NCI-H748 treated with DMSO at 0.1 percent for 48 hours (cell line): ENCODE measurements at places on chromosomes 2 and 18.

GRCh38 chr18:74773171-74773624, 175.5 kb downstream of the ZNF407 start:
- DNase-seq: no peak

DNA sequence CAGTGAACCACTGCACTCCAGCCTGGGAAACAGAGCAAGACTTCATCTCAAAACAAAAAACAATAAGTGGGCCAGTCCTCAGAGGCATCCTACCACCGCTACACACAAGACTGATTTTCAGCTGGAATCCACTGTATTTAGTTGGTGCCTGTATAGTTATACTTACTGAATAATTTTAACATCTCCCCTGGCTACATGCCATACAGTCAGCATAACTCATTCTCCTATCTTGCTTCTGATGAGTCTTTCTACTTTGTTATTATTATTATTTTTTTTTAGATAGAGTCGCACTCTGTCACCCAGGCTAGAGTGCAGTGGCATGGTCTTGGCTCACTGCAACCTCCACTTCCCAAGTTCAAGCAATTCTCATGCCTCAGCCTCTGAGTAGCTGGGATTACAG, 19.9 kb upstream of the CAB39 start:
- DNase-seq: no peak

DNA sequence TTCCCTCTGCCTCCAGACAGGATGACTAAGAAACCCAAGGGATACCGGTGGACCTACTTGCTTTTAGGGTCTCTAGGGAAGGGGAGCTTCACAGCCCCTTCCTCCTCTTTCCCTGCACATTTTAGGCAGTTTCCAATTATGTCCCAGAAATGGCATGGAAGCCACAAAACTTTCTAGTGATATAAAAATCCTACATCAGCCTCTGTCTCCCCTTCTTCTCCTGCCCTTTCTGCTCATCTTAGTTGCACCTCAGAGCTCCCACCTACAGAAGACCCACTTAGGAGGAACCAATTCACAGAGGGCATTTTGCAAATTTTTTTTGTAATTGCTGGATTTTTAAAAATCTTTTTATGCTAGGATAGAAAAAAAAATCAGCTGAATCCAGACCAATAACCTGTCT, 263.1 kb downstream of the TNS1 start:
- no peak for DNase-seq

GRCh38 chr18:62186499-62186773, 420 bp downstream of the PIGN start:
- peak; percentile 70 for DNase-seq

GRCh38 chr2:12705742-12706141, 11.0 kb upstream of the TRIB2 start:
- DNase-seq: no peak

- DNase-seq: no peak
These were observed 141.5 kb upstream of the APCDD1 start for GRCh38 chr18:10313016-10313342.

DNA sequence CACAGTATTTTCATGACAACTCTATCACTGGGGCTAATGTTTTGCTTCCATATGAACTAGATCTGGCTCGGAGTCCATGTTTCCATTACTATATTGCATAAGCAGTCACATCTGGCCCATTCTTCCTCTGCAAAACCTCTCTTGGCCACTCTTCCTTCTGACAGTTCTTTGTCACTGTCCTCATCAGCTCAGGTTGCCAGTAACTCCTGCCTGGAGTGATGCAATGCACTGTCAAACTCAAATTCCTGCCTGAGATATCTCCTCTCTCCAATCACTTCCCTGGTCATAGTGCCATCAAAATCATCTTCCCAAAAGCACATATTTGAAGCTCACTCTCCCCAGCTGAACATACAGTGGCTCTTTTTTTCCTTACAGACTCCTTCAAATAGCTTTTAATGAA, 66.1 kb downstream of the COLEC12 start:
- DNase-seq: no peak

- no peak for DNase-seq
These were observed 85.9 kb downstream of the CBLN2 start for GRCh38 chr18:72458271-72458670.

DNA sequence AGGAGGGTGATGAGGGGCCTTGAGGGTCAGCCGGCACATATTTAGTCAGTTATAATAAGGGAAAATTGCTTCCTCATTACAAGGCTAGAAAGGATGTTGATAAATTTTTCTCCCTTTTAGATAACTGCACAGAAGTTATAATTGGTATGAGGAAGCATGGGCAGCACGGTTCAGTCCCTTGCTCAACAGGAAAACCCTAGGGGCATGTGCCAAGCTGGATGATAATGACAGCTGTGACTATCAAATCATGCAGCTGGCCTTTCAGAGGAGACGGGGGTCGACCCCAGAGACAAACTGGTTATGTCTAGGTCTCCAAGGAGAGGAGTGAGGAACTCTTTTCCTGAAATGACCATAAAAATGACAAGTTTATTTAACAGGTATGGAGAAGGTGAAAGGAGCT, 448.1 kb upstream of the VRK2 start:
- no peak for DNase-seq

DNA sequence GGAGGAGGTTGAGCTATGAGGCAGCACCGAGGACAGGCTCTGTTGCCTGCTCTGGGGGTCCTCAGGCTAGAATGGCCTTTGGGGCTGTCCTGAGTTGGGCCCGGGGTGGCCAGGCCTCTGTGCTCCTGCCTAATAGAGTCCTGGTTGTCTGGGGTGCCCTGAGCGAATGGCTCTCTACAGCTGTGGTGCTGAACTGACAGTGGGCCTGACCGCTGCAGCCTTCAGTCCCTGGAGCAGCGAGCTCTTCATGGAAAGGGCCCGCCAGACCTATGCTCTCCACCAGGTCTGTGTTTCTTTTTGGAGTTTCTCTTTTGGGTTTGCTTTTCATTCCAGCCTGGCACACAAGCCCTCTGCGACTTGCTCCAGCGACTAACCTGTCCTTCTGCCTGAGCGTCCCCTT, 679.0 kb upstream of the RAB6C start:
- DNase-seq: no peak

GRCh38 chr2:73009177-73009839, 62.2 kb downstream of the SFXN5 start:
- DNase-seq: no peak

DNA sequence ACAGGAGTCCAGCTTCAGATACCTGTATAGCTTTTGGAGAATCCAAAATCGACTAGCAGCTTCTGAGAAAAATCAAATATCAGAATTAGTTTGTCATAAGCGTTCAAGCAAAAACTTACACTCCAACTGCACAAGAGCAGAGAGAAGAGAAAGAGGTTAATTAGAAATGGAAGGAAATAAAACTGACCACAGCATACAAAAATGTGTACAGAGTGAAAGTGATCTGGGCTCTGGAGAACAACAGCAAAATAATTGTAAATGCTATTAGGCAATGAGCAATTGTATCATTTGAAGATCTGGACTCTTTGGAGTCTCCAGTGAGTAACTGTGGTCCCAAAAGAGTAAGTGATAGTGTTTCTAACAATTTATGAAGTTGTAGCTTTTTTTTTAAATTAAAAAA, 867.3 kb downstream of the TRIB2 start:
- DNase-seq: no peak

GRCh38 chr2:12091201-12091806, 344.9 kb downstream of the LPIN1 start:
- no peak for DNase-seq

- DNase-seq: peak; percentile 84
These were observed 56.7 kb downstream of the CYRIA start for GRCh38 chr2:16608661-16609643.

DNA sequence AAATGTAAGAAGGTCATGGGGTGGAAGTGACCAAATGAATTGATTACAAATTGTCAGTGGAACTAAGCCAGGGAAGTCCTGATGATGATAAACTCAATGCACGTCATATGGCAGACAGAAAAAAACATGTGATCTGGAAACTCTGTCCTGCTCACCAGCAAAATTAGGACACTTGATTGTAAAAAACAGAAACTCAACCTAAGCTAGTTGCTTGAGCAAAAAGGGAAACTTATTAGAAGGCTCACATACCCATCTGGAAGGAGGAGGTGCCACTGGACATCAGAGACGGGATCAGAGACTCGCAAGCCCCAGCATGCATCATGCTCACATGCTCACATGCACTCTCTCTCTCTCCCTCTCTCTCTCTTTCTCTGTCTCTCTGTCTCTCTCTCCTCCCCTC, 96.8 kb downstream of the SP3 start:
- DNase-seq: no peak

DNA sequence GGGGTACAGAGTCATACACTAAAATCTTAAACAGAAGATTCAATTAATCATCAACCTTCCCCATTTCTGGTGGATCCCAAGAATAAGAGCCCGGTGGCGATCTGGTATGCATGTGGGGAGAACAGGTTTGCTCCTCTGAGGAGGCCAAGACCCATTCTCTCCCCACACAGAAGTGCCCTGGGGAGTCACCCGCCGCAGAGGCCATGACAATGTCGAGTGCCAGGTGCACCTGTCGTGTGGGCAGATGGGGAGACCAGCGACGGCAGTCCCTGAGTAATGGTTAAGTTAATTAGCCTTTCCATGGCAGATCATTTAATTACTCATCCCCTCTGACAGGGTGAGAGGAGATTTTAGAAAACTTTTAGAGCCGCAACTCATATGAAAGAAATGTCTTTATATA, 345.0 kb downstream of the NCKAP5 start:
- DNase-seq: no peak

- DNase-seq: no peak
These were observed 185.0 kb downstream of the WDR7 start for GRCh38 chr18:56836173-56836572.

DNA sequence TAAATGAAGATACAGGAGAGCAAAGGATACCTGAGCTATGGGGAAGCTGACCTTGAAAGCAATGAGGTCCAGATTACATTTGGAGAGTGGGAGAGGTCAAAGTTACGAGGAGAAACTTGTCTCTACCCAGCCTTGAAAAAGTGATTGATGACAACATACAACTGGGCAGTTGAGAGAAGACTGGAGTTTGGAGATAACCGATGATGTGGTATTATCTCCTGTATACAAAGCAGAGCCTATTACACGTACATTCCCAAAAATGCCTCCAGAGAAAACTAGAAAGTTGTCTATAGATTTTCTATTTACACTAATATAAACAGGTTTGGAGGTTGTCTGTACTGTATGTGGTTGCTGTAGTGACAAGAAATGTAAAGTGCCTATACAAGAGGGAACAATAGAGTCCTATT, 28.3 kb downstream of the ARL5A start:
- no peak for DNase-seq
